ENCODE measurements at places on chromosomes 1 and 21.
A peak's percentile ranks its signal among the peaks of the same experiment; 100 is the strongest.

DNA sequence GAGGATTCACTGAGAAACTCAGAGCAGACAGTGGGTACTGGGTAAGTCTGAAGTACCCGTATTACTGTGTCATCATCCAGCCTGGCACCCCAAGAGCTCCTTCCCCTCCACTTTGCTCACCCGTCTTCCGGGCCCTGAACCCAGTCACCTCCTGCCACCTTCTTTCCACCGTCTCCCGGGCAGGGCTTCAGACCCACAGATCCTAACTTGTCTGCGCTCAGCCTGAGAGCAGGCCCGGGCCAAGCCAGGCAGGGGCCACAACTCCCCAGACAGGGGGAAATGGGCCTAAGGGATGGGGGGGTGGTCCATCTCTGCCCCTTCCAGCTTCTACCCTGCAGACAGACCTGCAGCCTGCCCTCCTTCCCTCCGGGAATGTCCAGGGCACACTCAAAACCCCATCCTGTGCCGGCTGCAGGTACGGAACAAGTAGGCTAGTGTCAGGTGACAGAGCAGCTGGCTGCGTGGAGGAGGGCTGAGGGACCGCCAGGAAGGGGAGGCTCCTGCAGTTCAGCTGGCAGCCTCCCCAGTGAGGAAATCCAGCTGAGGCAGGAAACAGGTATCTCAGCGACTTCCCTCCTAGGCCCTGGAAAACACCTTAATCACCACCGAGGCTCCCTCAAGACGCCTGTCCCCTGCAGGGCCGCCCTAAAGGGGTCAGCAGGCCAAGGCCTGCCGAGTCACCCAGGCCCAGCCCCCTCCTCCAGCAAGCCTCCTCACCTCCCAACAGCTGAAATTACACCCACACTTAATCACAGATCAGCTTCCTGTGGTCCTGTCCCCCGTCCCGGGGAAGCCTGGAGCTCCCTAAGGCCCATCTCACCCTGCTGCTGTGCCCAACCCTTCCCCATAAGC lies 3.5 kb downstream of the HSPG2 start:
- DNase-seq: peak; percentile 45

- DNase-seq: no peak
These were observed 874.2 kb upstream of the ADGRL2 start for GRCh38 chr1:80926531-80926930.

- DNase-seq: no peak
These were observed 6.2 kb downstream of the ADAMTSL4 start for GRCh38 chr1:150555198-150555970.

DNA sequence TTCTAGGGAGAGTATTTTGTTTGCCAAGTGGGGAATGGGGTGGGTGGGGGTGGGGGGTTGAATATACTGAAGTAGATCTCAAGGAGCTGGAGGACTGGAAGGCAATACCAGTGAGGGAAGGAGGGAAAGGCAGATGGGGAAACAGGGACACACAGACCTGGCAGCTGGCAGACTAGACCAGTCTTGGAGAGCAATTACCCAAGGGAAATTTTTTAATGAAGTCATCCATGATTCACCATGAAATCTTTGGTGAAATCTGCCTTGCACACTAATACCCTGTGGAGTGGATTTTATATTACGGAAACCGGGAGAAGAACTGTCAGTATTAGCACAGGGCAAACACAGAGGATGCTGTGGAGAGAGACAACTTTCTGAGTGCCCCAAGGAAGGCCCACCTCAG lies 29.7 kb upstream of the MARK1 start:
- DNase-seq: no peak

GRCh38 chr1:110243574-110243973 lies 33.5 kb downstream of the KCNC4 start:
- no peak for DNase-seq

- peak; percentile 78 for DNase-seq
These were observed 180.3 kb downstream of the DISC1 start for GRCh38 chr1:231806623-231807495.

GRCh38 chr1:61956016-61956645 lies 213.9 kb downstream of the PATJ start:
- DNase-seq: no peak

- peak; percentile 74 for DNase-seq
These were observed 85.6 kb downstream of the CD58 start for GRCh38 chr1:116485071-116485735.

DNA sequence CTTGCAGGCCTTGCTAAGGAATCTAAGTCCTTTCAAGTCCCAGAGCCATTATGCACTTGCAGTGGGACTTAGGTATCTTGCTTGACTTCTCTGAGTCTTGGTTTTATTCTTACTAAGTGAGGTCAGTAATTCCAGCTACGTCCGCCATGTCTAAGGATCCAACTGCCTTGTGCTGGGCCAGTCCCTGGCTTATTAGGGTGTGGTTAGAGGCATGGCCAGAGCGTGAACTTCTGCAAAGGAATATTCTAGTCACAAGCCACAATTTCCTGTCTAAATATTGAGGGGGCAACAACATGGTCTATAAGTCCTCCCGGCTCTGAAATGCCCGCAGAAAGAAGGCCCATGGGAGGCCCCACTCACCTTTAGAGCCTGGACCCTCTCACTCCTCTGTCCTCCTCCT lies 82.9 kb downstream of the TMEM53 start:
- DNase-seq: no peak

GRCh38 chr1:228507961-228508652 lies 20.9 kb downstream of the RNF187 start:
- no peak for DNase-seq

DNA sequence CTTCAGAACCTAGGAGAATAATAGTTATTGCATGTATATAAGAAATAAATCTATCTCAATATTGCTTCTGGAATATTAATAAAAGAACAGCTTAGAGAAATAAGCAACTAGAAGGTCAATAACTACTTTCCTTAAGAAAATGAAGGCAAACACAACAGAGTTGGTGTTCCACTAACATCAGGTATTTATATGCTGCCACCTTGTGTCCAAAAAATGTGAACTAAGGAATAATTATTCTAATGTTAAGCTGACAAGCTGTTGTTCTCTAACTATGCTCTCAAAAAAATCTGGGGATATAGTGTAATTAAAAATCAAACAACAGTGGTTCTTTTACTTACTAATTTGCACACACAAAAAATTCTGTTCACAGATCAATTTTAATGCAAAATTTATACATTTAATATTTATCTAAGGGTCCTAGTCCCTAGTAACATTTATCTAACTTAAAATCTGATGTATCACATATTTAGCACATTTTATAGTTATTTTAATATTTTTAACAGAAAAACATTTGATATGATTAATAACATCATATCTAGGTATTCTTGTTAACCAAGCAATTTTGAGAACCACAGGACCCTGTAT lies 39.6 kb downstream of the UCHL5 start:
- peak; percentile 57 for DNase-seq

DNA sequence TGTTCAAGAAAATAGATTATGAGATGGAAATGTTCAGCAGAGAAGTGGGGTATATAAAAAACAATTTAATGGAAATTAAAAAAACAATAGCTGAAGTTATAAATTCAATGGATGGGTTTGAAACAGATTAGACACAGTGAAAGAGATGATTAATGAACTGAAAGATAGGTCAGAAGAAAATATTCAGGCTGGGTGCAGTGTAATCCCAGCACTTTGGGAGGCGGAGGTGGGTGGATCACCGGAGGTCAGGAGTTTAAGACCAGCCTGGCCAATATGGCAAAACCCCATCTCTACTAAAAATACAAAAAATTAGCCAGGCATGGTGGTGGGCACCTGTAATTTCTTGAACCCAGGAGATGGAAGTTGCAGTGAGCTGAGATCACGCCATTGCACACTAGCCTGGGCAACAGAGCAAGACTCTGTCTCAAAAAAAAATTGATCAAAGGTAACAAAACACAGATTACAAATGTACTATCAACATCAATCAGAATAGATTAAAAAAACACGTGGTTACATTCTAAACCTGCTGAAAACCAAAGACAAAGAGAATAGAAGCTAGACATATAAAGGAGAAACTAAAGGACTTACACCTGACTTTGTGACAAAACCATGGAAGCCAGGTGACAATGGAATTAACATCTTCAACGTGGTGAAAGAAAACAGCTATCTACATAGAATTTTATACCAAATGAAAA lies 4.8 kb upstream of the SUMO3 start:
- no peak for DNase-seq

- DNase-seq: no peak
These were observed 17.7 kb downstream of the CMPK1 start for GRCh38 chr1:47351305-47351704.

- DNase-seq: no peak
These were observed 11.1 kb upstream of the PEF1 start for GRCh38 chr1:31655756-31656155.

GRCh38 chr1:201594575-201595245 lies 55.8 kb downstream of the NAV1 start:
- peak; percentile 31 for DNase-seq

- DNase-seq: no peak
These were observed 43.7 kb downstream of the PRDX6 start for GRCh38 chr1:173520799-173521198.

DNA sequence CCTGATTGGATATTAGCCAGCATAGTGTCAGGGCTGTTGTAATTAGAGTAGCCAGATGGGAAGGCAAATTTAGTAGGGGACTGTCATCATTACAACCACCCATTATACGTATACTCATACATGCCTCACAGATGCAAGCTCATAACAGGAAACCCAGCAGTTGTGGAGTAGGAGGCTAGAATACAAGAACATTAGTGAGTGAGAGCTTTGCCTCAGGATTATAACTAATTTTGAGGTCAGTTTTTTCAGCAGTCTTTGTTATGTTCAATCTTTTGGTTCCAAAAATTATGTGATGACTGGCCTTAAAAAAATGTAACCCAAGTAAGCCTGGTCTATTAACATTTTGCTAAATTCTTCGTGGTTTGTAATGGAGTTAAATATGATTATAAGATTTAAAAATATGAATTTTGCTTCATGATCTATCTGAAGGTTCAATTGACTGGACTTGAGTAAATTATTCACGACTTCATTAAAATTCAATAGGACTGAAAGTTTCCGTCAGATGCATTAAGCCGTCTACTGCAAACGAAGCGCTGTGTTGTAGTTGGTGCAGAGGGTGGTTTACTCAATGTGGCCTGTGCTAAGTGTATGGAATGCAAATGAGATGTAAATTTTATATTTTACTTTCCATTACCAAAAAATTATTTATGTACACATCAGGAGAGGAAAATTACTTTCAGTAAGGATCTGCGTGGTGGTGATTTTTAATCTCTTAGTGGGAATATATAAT lies 48.8 kb downstream of the KCNK1 start:
- no peak for DNase-seq

- DNase-seq: no peak
These were observed 551.1 kb downstream of the PLPP3 start for GRCh38 chr1:56028244-56028643.

DNA sequence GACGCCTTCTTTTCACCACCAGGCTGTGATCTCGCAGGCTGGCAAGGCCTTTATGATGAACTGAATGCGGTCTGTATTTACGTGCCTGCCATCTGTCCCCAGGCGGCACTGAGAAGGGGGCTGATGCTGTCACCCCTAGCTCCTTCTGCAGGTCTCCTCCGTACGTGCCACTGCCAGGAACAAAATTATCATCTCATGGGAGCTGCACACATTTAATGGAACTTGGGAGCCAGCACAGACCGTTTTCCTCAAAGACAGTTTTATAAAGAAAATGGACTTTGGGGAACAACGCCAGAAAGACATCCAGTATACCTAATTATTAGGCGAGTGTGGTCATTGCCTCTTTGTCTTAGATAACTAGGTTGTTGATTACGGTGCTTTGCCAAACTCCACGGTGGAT lies 434.5 kb downstream of the KIF26B start:
- DNase-seq: no peak

GRCh38 chr1:20949871-20950590 lies 162.9 kb upstream of the HP1BP3 start:
- peak; percentile 80 for DNase-seq

DNA sequence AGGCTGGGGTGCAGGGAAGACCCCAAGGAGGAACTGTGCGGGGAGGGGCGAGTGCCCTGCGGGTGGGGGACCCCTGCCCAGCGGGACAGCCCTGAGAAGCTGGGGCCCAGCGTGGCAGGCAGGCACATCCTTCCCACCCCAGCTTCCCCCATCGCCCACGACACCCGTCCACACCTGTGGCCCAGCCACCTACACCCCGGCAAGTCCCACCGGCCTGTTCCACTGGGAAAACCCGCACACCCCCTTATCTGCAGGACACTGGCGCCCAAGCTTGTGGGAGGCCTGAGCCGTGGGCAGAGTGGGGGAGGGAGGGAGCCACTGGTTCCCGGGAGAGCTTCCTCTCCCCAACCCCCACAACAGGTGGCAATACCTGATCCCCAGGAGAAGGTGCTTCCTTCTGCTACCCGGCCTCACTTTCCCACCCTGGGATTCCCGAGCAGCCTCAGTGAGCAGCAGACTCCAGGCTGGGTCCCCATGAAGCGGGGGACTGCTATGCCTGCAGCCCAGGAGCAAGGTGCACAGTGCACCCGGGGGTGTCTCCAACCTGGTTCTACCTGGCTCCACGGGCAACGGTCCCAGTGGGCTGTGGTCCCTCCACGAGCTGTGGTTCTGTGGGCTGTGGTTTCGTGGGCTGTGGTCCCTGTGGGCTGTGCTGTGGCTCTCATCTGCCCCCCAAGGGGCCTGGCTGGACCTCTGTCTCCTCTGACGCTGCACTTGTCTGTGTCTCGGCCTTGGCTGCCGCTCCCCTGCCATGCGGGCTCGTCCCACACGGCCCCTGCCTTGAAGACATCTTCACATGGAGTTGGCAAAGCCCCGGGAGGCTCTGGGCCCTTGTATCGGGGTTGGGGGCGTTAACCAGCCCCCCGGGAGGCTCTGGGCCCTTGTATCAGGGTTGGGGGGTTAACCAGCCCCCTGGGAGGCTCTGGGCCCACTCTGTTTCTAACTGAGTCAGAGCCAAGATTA lies 37.8 kb upstream of the POFUT2 start:
- no peak for DNase-seq

DNA sequence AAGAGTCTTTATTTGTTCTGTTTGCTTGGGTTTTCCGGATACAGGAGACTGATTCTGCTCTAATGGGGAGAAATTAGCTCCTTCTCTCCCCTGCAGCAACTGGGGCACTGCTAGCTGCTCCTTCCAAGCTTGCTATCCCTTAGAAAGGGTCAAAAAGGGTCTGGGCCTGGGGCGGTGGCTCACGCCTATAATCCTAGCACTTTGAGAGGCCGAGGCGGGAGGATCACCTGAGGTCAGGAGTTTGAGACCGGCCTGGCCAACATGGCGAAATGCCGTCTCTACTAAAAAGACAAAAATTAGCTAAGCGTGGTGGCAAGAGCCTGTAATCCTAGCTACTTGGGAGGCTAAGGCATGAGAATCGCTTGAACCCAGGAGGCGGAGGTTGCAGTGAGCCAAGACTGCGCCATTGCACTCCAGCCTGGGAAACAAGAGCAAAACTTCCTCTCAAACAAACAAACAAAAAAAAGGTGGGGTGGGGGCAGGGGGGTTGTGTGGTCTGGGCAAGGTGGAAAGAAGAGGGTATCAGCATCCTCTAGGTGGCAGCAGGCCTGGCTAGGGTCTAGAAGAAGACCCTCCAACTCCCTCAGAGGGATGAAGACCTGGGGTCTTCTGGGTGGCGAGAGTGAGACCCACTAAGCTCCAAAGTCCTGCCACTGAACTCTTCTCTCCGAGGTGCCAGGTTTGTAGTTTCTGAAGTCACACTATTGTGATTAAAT lies 15.4 kb upstream of the TBX15 start:
- no peak for DNase-seq

- no peak for DNase-seq
These were observed at the start of gene CYP4A22 for GRCh38 chr1:47137198-47137597. Gene CYP4A22, plus strand, starts transcription at chr1:47137441. Its CDS starts 45 bp downstream, at chr1:47137486.

- no peak for DNase-seq
These were observed 24.6 kb downstream of the PLEKHA6 start for GRCh38 chr1:204335085-204335484.
